GM19239 (cell line): ENCODE measurements at places on chromosomes 2 and 18.

DNA sequence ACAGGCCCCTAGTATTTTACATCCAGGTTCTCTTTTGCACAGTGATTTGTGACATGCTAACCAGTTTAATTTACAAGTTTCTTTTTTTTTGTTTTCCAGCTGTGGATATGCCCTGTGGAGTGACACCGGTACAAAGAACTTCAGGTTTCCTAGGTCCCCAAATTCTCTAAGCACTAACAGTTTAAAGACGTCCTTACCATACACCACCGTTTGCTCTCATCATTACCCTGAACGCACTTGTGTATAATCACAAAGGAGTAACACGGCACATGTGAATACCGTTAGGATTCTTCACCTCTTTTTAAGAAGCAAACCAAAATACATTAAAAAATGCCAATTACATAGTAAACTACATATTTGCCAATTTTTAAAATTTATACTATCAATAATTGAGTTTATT, 853 bp downstream of the LANCL1 start:
- DNase-seq, result no peak

DNA sequence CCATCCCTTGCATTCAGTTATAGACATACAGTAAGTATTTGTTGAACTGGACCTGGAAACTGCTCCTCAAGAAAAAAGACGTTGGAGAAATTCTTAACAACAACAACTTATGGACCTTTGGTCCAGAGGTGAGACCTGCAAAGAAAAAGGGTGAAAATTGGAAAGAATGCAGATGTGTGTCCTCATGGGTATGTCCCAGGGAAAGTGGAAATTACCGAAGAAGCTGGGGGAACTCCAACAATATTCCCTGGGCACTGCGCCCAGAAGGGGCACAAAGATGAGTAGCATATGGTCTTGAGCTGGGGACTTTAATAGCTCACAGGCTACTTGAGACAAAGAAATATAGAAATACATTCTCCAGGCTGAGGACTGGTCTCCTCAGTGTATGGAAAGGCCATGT, 35.5 kb upstream of the YWHAQ start:
- DNase-seq, result no peak

DNA sequence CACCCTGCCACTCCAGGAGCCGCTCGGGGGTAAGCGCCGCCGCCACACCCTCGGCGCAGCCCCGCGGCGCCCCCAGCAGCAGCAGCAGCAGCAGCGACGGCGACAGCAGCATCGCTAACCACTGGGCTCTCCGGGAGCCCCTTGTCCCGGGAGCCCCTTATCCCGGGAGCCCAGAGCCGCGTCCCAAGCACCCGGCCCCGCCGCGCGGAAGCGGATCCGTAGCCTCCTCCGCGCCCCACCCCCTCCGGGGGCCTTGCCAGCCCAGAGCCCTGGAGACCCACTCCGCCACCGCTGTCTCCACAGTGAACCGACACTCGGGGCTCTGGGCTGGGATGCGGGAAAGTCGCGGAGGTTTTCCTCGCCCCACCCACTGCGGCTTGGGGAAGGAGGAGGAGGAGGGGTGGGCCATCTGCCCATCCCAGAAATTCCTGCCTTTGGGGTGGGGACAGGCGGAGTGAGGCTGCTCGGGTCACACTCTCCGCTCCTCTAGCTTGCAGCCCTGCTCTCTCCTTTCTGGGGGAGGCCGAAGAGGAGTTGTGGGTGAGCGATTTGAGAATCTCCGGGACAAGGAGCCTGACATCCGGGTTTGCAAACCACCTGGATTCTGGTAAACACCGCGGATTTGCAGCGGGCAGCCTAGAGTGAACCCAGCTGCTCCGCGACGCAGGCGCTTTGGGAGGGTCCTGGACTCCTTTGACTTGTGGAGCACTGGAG, at the start of gene PLA2R1:
Gene PLA2R1 (minus strand): TSS at position 324 of the 714 bp plus-strand sequence. CDS start 212 bp downstream, at position 112.
- DNase-seq, result no peak

DNA sequence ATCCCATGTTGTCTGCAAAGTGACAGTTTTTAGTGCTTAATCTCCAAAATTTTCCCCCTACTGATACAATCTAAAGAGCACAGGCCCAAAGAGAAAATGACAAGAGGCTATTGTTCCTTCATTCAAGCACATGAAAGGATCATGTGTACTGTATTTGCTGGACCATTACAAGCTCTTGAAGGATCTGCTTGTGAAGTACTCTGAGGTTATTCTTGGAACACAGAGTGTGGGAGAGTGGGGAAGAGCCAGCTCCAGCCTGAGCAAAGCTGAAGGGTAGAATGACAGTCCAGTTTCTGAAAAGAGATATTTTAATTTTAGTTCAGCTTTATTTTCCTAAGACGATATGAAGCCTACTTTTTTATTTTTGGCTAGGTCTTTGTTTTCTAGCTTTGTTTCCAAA, 112.2 kb downstream of the GALNT3 start:
- no peak for DNase-seq

GRCh38 chr2:16773080-16773713, 107.6 kb upstream of the CYRIA start:
- peak; percentile 9 for DNase-seq

GRCh38 chr2:108593547-108594098, 59.4 kb downstream of the LIMS1 start:
- no peak for DNase-seq

- DNase-seq, result no peak
These were observed 4.7 kb downstream of the SERTAD2 start for GRCh38 chr2:64649013-64649484.

DNA sequence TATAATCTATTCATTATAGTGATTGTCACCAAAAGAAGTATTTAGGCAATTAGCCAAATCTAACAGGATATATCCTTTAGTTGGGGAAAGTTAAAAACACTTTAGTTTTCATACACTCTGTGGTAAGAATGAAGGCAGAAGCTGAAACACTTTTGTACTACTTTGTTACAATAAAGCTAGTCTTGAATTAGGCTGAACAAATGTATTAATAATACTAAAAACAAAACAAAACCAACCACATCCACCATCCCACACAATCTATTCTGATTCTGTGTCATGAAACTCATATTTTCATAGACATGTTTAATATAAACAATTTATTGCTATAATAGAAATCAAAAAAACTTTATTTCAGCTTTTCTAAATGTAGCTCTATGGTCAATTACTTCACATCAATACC, 508.8 kb downstream of the ZEB2 start:
- no peak for DNase-seq

DNA sequence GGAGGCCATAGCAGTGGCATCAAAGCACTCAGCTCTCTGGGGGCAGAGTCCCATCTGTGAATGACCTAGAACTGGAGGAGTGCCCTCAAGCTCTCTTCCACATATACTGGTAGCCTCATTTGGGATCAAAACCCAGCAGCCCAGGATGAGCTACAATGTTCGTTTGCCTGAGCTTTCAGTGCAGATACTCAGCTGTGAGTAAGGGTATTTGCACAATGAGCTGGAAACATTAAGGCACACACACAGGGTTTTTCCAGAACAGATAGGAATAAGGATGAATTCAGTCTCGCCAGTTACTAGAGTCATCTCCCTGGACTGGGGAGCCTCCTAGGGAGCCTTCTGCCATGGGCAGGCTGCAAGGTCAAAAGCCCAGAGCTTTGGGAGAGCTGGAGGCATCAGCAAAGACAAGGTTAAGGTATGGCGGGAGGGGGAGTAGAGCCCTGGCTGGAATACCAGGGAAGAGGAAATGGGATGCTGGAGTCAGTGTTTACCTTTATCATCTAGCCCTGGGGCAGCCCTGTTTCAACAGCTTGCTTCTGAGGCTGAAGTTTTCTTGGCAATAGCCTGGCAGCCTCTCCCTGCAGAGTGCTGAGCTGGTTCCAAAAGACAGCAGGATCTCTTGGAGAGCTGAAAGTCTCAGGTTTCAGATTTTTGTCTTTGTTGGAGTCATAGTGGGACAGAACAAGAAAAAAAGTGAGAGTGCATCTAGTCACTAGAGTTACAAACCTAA, 187.7 kb downstream of the LOXHD1 start:
- DNase-seq, result no peak

DNA sequence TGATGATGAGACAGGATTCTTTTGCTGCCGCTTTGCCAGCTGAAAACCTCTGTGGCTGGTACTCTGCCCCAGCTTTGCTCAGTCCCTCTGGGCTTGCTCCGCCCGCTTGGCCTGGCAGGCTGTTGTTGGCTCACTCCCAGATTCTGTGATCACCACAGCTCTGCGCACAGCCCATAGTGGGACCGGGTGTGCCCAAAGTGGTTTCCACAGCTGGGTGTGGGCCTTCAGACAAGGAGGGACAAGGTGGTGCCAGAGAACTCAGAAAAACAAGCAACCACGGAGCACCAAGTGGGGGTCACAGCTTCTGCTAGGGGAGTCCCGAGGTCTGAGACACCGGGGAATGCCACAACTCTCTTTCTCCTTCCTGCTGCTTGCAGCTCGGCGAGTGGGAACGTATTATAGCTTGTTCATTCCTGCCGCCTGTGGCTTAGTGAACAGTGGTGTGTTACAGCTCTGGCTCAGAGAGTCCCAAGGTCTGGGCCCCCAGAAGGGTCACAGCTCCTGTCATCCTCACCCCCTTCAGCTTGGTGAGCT, 9.2 kb upstream of the KYNU start:
- DNase-seq, result no peak

- peak; percentile 39 for DNase-seq
These were observed 68.4 kb downstream of the SLC16A14 start for GRCh38 chr2:230000118-230000841.

DNA sequence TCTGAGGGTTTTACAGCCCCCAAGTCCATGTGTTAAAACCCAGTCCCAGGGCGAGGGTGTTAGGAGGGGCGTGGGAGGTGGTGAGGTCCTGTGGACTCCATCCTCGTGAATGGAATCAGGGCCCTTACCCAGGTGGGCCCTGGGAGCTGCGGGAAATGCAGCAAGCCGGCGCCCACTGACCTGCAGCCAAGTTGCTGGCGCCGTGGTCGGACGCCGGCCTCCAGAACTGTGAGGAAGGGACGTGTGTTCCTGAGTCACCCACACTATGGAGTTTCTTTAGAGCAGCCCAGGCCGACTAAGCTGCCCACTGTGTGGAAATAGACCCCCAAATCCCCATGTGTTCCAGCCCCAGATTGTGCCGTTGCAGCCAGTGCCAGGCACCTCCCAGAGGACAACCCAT, 26.4 kb downstream of the CTDP1 start:
- DNase-seq, result no peak
